Muscle of leg (tissue), 16 donors: ENCODE measurements at places on chromosomes 6 and 20. TPM values are rescaled to one million over a fixed set of nuclear protein-coding genes. Genes with fewer than 3 reads are reported as not detected.

GRCh38 chr6:33577718-33578117, 2.4 kb downstream of the BAK1 start:
- DNase-seq, result no peak

DNA sequence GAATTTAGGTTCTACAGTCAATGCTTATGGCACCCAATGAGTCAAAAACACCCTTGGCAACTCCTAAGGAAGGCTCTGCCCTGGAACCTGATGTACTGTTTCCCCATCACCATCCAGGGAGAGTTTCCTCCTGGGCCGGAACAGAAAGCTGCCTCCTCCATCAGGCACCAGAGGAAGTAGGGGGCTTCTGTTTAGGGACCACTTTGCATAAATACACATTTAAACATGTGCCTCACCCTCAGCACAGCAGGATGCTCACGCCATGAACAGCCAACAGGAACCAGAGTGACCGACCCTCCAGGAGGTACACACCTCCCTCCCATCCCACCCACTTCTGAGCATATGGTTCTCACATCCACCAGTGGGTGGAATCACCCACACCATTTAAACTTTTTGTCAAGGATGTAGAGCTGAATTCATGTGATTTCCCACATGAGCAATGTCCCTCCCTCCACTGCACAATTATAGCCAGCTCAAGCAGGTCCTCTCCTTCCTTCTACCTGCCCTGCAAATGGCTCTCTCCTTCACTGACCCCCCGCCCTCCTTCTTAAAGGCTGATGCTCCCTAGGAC, 14.8 kb downstream of the DDRGK1 start:
- DNase-seq, result no peak

DNA sequence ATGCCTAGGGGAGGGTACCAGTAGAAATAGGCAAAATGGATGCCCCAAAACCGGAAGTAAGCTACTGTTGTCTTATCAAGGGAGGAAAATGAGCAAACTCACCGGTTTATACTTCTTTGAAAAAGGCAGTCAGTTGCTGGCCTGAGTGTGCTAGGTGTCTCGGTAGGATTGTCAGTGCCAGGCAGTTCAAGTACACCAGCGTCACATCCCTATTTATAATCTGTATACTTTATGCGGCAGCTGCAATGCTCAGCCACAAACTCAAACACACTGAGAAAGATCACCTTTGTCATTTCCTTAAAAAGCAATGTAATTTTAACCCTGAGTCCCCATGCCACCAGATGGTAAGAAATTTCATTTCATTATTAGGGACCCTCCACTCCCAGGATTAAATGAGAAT, 196.2 kb downstream of the EYA2 start:
- DNase-seq, result no peak

GRCh38 chr20:58627212-58628072, 23.6 kb upstream of the STX16 start:
- no peak for DNase-seq

- DNase-seq, result peak; percentile 73
Measured at GRCh38 chr6:113651120-113651519, 206.0 kb upstream of the MARCKS start.

GRCh38 chr6:147023148-147023547, 181.1 kb upstream of the STXBP5 start:
- DNase-seq, result no peak

GRCh38 chr20:36461600-36462439, 79.5 kb upstream of the MYL9 start:
- DNase-seq, result peak; percentile 79

DNA sequence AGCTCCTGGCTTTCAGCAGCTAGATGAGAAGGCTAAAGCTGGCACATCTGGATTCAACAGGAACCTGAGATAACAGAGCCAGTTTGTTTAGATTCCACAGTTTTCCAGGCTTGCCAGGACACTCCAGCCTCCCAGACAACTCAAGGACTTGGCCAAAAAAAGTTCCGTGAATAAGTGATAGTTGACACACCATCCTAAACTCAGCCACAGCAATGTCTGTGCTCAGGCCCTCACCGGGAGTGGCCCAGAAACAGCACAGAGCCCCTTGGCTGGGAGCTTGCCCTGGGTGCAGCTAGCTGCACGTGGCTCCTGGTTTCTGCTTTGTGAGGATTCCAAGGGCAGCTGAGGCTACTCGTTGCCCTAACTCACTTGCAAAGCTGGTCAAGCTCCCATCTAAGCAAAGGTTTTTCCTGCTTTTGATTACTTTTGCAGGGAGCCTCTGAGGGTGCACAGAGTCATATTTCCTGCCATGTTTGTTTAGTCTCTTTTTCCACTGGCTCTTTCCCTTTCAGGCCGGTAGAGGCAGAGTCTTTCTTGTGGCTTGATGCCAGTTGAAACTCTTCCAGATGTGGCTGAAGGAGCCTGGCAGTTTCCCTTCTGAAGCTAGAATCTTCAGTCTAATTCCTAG, 118.3 kb upstream of the ECI2 start:
- peak; percentile 90 for DNase-seq

- DNase-seq, result no peak
Measured at GRCh38 chr6:47865206-47865605, 83.4 kb downstream of the OPN5 start.

DNA sequence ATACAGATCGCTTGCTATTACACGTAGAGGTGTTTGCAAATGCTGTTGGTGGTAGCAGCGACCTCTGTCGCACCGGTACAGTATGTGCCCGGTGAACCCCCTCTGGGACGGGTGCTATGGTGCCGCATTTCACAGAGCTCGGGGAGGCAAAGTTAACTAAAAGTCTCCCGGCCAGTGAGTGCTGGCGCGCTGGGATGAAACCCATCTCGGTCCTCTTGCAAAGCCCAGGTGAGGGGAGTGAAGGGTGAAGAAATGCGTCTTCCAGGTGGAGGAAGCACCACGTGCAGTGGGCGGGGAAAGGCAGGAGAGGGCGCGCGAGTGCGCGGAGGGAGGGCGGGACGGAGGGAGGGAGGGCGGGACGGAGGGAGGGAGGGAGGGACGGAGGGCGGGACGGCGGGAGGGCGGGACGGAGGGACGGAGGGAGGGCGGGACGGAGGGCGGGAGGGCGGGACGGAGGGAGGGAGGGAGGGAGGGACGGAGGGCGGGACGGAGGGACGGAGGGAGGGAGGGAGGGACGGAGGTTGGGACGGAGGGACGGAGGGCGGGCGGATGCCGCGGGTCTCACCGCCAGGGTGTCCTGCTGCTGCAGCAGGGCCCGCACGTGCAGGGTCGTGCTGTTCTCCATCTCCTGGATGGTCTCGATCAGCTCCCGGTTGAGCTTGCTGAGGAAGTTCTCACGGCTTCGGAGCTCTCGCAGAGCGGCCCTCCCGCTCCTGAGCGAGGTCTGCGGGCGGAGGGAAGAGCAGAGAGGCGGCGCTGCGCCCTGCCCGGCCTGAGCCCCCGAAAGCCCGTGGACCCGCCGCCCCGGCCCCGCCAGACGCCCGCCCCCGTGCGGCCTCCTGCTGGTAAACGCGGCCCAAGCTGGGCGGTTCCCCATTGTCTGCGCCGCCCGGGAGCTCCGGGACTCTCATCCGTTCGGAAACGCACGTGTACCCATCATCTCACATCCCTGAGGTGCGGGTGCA, 11.7 kb downstream of the C20orf96 start:
- DNase-seq, result peak; percentile 86

DNA sequence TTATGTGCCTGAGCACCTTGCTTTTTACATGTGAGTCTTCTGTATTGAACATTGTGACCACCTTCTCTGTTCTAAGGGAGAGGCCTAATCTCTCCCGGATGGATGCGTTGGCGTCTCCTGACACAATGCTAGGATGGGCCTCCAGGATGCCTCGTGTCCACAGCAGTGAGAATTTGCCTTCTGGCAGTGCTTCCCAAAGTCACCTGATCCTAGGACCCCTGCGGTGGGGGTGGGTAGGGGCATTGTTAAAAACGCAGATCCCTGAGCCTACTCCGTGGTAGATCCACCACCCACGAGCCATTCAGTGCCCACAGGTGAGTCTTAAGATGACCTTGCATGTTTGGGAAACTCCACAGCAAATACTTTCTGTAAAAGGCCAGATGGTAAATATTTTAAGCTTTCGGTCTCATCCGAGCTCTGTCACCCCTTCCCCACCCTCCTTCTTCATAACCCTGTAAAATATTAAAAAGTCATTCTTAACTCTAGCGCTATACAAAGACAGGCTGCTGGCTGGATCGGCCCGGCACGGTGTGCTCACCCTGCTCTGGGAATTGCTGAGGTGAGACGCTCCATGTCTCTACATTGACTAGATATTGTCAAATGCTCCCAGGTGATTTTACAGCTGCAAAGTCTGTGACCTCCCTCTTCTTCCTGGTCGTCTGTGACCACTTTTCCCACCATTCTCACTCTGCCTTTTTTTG, 106.7 kb upstream of the IYD start:
- no peak for DNase-seq

- DNase-seq, result peak; percentile 28
Measured at GRCh38 chr6:21189759-21190158, 403.8 kb upstream of the SOX4 start.

- DNase-seq, result no peak
Measured at GRCh38 chr20:18705910-18706309, 107.7 kb upstream of the SCP2D1 start.

DNA sequence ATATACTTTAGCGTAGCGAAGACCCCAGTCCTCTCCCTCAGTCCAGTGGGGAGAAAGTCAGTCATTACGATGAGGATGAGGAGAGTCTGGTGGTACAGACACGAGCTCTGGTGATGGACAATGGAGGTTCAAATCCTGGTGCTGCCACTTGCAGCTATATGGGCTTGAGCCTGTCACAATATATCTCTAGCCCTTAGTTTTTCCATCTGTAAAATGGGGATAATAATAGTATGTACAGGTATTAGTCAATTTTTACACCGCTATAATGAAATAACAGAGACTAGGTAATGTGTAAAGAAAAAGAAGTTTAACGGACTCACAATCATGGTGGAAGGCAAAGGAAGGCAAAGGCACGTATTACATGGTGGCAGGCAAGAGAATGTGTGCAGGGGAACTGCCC, 237.9 kb downstream of the BCAS1 start:
- DNase-seq, result no peak

- no peak for DNase-seq
Measured at GRCh38 chr6:11322252-11322885, 89.9 kb upstream of the NEDD9 start.

DNA sequence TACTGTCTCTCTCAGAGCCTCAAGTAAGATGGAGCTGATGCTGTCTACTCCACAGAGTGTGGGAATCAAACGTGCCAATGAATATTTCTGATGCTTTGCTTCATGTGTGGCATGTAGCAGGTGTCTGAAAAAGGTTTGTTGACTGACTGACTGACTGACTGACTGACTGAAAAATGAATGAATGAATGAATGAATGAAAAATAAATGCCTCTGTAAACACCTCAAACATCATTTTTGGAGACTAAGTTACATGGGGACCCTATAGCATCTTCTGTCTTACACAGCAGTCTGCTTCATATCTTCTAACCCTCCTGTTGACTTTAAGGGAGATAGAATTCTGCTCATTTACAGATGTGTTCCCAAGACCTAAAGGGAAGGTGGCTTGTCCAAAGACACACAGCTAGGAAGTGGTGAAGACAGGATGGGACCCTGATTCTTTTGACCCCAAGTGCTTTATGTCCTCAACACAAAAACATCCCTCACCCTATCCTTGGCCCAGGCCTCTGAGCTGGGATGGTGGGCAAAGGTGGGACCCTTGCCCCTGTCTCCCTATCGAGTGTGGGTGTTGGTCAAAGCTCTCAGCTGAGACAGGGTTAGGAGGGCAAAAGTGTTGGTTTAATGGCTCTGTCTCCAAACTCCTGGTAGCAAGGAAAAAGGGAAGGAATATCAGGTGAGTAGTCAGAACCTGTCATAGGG, 104.4 kb downstream of the TOX2 start:
- no peak for DNase-seq

- peak; percentile 75 for DNase-seq
Measured at GRCh38 chr6:14276667-14277404, 159.3 kb downstream of the CD83 start.

- DNase-seq, result no peak
Measured at GRCh38 chr20:43915211-43916072, 790 bp downstream of the TOX2 start.

GRCh38 chr20:55472704-55473103, 532.6 kb downstream of the CBLN4 start:
- no peak for DNase-seq

DNA sequence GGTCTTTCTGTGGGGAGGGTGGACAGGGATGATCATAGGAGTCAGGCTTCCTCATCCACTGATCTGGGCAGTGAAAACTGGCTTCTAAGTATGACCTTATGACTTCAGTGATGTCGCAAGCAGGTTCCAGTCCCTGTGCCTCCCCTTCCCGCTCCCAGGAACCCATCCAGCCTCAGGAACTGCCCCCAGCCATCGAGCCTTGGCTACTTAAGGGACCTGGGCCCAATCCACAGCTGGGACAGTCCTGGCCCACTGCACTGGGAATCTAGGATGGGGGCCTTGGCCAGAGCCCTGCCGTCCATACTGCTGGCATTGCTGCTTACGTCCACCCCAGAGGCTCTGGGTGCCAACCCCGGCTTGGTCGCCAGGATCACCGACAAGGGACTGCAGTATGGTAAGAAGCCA, at the start of gene LBP:
TSS of gene LBP (plus strand) at position 236 of the 405 bp plus-strand sequence. CDS start at position 271, 35 bp downstream.
- no peak for DNase-seq

GRCh38 chr6:130975325-130975724, 87.7 kb downstream of the EPB41L2 start:
- no peak for DNase-seq

DNA sequence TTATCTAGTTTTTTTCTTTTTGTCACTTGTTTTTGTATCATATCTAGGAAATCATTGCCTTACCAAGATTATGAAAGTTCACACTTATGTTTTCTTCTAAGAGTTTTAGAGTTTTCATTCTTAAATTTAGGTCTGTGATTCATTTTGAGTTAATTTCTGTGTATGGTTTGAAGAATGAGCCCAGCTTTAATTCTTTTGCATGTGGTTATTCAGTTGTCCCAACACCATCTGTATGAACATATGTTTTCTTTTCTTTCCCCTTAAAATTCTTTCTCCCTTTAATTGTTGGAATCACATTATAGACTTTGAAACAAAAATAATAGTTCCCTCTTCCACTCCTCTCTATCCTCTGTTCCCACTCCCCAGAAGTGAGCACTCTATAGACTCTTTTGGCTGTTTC, 85.4 kb downstream of the SLX4IP start:
- DNase-seq, result no peak

Gene RNGTT
- 11.3 TPM for polyA plus RNA-seq

Gene CDH4
- 1.4 TPM for polyA plus RNA-seq

Gene CCDC170
- 1.1 TPM for polyA plus RNA-seq

Gene MCM3
- 56.3 TPM for polyA plus RNA-seq

Gene TOMM34
- 12.4 TPM for polyA plus RNA-seq

Gene BPIFA3
- not detected for polyA plus RNA-seq

Gene STX11
- polyA plus RNA-seq, result 2.2 TPM
